ENCODE measurements at places on chromosomes 5 and 9.
A peak's percentile ranks its signal among the peaks of the same experiment; 100 is the strongest.

DNA sequence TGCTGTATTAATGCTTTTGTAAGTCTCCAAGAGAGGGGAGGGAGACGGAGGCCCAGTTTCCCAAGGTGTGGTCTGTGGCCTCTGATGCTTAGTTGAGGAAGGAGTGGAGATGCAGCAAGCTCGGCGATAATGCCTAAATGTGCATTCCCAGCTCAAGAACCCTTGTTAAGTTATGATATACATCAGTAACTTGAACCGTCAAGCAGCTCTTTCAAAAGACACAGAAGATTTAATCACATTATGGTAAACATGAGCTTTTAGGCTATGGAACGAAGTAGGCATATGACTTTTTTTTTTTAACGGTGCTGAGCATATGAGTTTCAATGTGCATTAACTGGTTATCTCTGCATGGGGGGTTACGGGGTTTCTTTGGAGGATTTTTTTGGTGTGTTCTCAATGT, 22.3 kb upstream of the GLE1 start:
- DNase-seq, result no peak

GRCh38 chr5:109250533-109251329, 159.0 kb downstream of the PJA2 start:
- DNase-seq, result no peak

- no peak for DNase-seq
Measured at GRCh38 chr5:139116100-139116655, 82.0 kb downstream of the SIL1 start.

DNA sequence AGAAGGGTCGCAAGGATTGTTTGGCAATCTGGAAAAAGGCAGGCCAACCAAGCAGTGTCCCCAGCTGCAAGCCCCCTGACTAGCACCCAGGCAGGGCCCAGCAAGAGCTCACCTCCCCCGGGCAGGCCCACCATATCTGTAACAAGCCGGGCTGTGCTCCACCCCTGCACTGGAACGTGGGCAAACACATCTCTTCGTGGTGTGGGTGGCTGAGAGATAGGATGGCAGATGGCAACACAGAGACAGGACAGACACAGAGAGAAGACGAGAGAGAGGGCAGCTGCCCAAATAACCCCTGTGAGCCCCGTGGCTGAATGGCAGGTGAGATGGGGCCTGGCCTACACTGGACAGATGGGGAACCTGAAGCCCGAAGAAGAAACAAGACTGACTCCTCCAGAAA, 9.4 kb downstream of the BBLN start:
- DNase-seq, result no peak

DNA sequence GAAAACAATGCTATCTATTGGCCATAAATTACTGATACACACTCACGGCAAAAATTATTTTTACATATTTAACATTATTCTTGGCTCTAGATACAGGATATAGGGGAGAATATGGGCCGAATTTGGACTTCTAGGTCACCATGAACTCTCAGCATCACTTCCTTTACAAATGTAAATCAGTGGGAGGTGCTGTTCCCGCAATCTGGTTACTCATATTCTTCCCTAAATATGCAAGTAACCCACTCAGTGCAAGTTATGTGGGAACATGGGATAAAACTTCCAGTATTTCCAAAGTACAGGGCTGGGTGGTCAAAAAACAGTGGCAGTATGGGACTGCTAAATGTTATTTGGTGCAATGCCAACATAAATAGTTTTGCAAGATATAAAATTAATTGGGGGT, 145.6 kb downstream of the PPP2R2B start:
- no peak for DNase-seq

DNA sequence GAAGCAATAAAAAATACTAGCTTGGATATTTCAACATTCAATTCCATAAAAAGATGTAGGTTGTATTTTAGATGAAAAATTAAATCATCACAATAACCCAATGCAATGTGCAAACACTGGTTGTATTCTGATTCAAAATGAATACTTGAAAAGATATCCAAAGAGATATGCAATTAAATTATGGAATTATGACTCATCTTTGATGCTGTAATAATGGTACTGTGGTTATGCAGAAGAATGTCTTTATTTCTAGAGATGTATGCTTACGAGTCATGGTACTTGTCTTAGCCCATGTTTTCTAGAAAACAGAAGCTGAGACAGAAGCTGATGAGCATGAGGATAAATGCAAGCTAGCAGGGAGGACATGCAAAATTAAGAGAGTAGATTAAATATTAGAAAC, 1941.4 kb upstream of the NUDT12 start:
- DNase-seq, result no peak

- DNase-seq, result no peak
Measured at GRCh38 chr9:38442473-38443096, 18.3 kb upstream of the IGFBPL1 start.

DNA sequence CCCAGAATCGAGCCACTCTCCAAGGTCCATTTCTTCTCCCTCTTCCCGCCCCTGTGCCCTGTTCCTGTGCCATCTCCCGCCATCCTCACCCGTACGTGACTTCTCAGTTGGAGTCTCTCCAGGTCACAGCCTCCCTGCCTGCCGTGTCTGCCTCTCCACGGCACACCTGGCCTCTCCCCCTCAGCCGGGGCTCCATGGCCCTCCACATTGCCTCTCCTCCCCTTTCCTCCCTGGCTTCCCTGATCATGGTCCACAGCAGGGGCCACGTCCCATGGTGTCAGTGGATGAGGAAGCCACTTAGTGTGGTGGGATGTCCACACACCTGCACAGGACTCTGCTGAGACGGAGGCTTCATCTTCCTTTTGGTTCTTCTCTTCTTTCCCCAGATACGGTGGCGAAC, 2.3 kb downstream of the PAEP start:
- no peak for DNase-seq

- DNase-seq, result peak; percentile 94
Measured at GRCh38 chr5:66144074-66144833, at the start of gene SREK1. TSS of gene SREK1 (plus strand) at chr5:66144300. CDS start at chr5:66144377, 77 bp downstream.

DNA sequence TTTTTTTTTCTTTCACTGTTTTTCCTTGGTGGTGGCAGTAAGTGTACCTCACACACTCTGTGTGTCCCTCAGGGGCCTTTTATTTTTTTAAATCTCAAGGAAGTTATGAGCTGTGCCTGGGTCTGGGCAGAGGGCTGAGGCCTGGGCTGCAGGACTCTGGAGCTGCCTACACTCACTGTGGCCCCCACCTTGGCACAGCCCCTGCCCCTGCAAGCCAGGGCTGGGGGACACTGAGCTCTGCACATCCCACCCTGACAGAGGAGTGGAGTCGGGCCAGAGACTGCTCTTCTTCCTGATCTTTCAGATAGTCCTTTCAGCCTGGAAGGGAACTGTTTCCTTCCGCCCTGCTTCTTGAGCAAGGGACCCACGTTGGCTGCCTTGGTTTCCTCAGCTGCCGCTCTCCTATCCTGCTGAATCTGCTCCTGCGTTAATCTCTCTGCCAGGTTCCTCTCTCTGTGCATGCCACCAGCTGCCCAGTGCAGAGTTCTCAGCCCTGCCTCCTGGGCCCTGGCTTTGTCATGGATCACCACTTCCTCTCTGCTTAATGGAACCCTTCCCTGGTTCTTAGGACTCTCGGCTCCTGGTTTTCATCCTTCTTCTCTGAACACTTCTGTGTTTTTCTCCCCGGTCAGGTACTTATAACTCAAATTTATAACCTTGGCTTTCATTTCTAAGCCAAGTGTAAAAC, 502.3 kb downstream of the DIRAS2 start:
- no peak for DNase-seq

- peak; percentile 47 for DNase-seq
Measured at GRCh38 chr5:180649297-180650039, at the start of gene FLT4. TSS of gene FLT4 (minus strand) at chr5:180649600. CDS start at chr5:180649545, 55 bp downstream.

DNA sequence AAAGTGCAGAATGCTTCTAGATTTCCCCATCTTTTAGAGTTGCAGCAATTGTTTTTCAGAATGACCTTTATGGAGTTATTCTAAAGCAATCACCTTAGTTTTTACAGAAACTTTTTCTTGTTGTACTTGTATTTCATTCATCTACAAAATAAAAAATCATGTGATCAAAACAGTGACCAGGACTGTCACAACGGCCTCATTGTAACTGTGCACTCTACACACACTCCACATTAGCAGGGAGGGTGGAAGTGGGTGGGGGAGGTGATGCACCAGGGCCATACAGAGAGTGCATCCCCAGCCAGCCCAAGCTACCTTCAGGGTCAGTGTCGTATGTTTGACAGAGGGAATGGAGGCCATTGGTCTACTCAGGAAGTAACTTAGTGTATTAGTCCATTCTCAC, 26.9 kb downstream of the EGFLAM start:
- DNase-seq, result no peak

Data from suprapubic skin (tissue), 4 donors.